ENCODE measurements at places on chromosomes 13 and 19.

DNA sequence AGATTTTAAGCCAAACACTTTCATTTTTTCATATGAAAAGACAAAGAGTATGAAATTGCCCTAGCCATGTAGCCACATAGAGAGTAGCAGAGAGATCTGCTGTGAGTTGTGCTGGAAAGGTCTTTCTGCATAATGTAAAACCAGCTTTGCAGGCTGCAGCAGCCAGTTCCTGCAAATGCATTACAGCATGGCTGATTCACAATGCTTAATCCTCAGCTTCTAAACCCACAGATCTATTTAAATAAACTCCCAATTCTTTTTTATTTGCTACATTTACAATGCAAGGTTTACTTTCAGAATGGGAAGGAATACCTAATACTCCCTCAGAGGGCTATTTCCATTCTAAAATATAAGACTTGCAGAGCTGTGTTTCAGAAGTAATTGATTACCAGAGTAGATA lies 185.6 kb upstream of the STARD13 start:
- no peak for DNase-seq

- no peak for DNase-seq
These were observed 5.1 kb upstream of the ZNF816 start for GRCh38 chr19:52967772-52968171.

DNA sequence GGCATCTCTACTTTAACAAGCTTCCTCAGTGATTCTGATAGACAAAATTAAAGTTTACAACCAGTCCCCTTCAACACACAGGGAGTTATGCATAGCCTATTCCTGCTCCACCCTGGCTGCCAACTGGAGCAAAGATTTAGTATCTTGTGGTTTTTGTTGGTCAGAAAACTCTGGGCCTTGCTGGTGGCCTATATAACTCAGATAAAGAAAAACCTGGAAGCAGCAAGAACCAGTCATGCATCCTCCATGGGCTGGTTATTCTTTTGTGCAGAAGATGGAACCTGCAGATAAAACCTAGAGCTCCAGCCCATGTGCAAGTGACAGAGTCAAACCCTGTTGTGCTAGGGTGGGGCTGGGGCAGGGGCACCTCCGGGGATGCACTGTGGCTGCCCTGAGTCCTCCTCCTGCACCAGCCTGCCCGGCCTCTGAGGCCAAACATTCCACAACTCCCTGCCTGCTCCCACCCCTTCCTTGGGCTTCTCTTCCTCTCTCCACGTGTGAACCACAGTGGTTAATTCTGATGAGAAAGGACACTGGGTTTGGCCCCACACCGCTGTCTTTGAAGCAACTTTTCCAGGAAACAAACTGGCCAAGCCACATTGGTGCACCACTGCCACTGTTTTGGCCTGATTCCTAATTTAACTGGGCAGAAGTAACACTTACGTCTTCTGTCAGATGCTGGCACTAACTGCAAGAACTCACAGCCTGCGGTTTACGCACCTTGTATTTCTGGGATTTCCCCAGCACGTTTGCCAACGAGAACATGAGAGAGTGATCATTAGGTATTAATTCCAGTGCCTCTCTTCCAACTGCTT lies 23.3 kb upstream of the GGACT start:
- no peak for DNase-seq

DNA sequence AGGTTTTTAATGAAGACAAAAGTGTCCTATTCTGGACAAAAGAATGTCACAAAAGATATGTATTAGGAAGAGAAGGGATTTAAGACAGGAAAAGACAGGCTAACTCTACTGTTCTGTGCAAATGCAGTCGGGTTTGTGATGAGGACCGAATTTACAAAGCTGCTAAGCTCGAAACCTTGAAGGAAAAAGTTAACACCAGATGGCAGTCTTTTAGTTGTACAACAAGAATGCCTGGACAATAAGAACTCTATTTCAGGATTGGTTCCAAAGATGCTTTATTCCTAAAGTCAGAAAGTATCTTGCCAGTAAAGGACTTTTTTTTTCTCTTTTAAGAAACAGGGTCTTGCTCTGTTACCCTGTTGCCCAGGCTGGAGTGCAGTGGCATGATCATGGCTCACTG lies 51.1 kb downstream of the HS6ST3 start:
- peak; percentile 27 for DNase-seq

- DNase-seq = no peak
These were observed 5.5 kb downstream of the ZNRF4 start for GRCh38 chr19:5460748-5461147.
